ENCODE measurements at places on chromosomes 11 and 22.

DNA sequence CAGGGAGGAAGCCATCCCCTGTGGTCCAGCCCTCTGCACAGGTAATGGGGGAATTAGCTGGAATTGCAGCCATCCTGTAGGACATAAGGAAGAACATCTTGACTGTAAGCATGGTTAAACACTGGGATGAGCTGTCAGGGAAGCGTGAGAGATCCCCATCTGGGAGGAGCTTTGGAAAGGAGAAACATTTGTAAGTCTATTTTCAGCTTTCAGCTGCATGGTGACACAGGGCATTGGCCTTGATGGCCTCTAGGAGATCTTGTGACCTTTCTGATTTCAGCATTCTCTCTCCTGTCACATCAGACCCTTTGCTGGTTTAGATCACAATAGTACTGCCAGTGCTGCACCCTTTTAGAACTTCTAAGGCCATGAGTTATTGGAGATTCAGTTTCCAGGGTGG lies 47.1 kb downstream of the BCR start:
- no peak for DNase-seq

GRCh38 chr11:93537767-93538261 lies 5.4 kb downstream of the SMCO4 start:
- no peak for DNase-seq

DNA sequence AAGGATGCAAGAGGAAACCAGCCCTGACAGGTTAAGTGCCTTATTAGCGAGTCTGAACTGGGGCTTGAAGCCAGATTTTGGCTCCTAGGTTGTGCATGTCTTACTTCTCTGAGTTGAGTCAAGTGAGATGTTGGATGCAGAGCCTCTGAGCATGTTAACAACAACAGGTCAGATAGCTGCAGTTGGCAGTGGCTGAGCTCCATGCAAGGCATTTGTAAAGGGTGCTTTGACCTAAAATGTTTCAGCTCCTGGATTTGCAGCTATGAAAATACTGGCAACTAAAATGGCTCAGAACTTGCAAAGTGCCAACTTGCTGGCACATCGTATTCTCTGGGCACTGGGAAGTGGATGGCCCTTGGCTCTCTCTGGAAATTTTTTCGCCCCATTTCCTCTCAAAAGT lies 16.4 kb upstream of the CSRP3 start:
- no peak for DNase-seq

DNA sequence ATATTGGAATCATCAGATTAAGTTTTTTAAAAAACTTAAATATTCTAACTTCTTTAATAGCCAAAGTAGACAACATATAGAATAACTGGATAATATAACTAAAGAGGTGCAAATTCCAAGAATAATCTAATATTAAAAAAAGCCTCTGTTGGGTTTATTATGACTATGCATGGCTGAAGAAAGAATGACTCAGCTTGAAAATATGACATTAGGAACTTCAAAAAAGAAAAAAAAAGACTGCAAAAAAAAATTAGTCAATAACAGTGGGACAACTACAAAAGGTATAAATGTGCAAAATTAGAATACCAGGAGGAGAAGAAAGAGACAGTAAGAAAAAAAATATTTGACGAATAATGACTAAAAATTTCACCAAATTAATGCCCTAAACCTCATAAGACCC lies 1178.0 kb downstream of the JRKL start:
- DNase-seq = no peak

DNA sequence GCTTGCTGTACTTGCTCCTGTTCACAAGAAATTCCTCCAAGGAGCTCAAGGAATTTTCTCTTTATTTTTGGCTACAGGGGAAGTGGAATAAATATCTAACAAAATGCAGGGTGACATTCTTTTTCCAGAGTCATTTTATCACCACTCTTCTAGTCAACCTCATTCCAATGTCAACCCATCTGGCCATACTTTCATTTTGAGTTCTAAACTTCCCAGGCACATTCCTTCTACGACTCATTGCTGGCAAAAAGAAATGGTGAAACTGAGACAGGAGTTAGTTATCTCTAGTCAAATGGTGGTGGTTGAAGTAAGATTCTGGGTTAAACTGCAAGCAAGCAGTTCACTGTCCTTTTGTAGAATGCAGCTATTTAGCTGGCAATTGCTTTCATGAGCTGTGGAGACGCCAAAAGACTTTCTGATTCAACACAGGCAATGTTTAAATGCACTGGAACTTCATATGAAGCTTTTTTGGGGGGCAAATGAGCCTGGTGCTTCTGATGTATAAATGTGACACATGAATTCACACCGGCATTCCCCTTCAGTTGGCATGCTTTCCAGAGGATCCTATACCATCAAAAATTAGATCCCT lies 304.6 kb downstream of the CADM1 start:
- DNase-seq = no peak

GRCh38 chr11:112644410-112645131 lies 316.6 kb upstream of the NCAM1 start:
- DNase-seq = no peak

DNA sequence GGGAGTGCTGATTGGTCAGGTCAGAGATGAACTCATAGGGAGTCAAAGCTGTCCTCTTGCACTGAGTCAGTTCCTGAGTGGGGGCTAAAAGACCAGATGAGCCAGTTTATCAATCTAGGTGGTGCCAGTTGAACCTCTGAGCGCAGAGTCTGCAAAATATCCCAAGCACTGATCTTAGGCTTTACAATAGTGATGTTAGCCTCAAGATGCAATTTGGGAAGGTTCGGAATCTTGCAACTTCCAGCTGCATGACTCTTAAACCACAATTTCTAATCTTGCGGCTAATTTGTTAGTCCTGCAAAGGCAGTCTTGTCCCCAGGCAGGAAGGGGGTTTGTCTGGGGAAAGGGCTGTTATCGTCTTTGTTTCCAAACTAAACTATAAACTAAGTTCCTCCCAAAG lies 92.3 kb upstream of the PARVA start:
- DNase-seq = no peak

Data from activated CD4-positive, alpha-beta T cell treated with anti-CD3 and anti-CD28 coated beads, Interleukin-2, Interleukin-6, amounts not matched to agents 100 ng/mL and 50 ng/mL, durations not matched to agents 16 hours and 8 hours (primary cell).